Activated T-cell treated with anti-CD3 and anti-CD28 coated beads, Interleukin-2, amount 50 U/mL, for 1 hour (primary cell): ENCODE measurements at places on chromosomes 16 and 17.

GRCh38 chr16:74219706-74220105 is 76.9 kb upstream of the PSMD7 start:
- no peak for DNase-seq

GRCh38 chr16:1619976-1620375 is 7.8 kb downstream of the CRAMP1 start:
- DNase-seq = no peak

DNA sequence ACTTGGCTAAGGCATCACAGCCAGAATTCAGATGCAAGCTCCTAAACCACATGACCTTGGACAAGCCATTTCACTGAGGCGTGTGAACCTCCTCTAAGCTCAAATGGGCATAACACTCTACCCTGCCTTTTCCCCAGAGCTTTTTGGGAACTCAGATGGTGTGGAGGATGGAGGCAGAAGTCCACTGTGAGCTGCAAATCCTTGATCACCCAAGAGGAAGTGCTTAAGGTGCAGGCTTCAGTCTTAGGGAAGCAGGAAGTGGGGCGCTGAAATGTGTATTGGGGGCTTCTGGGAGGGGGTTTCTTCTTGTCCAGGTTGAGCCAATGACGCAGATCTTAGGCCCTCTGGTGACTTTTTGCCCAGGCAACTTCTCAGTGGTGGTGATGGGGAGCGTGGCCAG is 12.9 kb downstream of the CIITA start:
- no peak for DNase-seq

DNA sequence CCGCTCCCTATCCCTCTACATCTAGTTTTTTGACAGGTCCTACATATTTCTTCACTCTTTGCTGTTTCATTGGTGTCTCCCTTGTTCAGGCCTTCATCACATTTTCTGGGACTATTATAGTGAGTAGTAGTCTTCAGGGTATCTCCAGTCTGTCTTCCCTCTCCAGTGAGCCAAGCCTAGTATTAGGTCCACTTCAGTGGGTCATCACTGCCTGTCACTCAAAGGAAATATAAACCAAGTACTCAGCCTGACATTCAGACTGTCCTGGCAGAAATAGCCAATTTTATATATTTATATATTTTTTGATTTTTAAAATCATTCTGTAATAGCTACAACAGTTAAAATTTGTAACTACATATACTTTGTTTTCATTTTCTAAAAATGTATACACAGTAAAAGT is 137.8 kb downstream of the CYB561 start:
- DNase-seq = no peak

DNA sequence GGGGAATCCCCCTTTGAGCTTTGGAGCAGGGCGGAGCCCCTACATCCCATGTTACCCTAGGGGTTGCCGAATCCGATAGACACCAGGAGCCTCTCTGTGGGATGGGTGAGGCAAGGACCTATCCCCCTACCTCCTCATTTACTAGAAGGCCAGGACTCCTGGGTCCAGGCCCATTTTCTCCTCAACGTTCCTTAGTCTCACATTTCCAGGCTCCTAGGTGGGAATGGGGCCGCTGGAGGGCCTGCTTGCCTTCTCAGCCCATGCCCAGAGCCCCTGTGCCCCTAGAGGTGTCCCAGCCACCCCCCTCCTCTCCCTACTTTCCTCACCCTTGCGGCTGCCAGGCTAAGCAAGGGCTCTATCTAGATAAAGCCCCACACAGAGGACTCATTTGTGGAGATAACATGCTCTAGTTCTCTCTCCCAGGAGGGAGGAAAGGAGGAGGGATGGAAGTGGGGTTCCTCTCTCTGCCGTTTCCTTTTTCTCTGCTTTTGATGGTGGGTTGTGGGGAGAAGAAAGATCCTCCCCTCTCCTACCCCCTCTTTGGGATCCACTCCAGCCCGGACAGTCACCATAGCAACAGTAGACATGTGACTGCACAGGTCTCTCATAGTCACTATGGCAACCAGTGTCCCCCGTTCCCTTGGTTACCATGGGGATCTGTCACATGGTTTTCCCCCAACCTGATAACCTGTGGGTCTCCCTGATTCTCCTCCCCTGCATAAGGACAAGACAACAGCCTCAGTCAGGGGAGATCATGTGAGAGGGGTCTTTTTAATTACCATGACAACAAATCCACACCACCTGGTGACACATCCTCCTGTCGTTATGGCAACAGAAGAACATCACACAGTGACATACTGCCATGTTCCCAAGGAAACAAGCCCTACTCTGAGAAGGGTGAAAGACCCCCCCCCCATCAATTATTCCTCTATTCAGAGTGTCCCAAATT is 5.2 kb downstream of the CACNA1G start:
- no peak for DNase-seq

- no peak for DNase-seq
Measured at GRCh38 chr17:64289741-64290141, 26.7 kb upstream of the TEX2 start.

DNA sequence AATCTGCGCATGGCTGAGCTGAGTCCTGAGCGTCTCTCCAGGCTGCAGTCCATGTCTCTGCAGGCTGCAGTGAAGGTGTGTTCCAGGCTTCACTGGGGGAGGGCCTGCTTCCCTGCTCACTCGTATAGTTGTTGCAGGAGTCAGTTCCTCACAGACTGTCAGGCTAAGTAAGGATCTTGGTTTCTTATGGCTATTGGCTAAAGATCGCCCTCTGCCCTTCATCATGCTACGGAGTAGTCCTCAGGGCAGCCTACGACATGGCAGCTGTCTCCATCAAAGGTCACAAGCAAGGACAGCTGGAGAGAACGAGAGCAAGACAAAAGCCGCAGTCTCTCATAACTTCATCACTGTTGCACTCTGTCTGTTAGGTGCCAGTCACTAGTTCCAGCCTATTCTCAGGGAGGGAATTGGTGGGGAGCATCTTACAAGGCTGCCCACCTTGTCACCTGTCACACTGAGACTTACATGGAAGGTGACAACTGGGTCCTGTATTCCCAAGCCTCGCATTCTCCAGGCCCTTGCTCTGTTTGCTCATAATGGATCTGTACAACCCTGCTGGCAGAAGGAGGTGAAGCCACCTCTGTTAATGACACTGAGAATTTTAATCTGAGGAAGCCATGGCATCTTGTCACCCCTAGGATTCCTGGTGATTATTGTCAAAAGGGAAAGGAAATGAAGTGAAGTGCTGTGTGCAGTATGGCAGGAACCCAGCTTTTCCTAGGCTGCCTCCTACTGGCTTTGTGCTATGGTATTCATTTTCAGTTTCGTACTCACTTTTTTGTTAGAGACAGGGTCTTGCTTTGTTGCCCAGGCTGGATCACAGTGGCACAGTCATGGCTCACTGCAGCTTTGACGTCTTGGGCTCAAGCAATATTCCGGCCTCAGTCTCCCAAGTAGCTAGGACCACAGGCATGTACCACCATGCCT is 43.4 kb downstream of the MFSD11 start:
- DNase-seq = no peak

DNA sequence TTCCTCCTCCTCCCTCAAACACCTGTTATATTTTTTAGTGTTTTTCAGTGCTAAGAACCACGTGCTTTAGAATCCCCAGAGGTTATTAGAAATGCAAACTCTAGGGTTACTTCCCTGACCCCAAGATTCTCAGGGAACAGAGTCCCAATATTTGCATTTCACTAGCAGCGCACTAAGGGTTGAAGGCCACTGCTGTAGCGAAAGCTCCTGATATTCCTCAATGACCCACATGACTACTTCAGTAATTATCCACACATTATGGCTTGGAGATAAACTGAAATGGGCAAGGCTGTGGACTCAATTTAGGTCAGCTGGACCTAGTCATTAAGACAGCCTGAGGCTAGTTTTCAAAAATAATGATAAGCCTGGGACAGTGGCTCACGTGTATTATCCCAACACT is 78.5 kb upstream of the BCAR1 start:
- no peak for DNase-seq

DNA sequence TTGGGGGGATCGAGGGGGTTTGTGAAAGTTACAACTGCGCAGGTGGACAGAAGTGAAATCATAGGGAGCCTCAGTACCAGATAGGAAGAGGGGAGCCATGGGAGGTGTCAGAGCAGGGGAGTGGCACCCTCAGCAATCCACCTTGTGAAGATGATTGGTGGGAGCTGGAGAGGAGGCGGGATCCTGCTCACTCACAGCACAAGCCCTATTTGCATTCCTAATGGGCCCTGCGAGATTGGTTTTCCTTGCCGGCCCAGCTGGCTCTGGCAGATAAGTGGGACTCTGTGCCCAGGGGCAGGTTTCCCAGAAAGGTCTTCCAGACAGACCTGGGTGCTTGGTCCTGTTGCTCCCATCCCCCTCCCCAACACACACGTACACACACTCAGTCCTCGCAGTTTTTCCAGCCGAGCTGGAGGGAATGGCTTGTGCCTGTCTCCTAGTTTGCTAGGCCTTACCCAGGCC is 9.4 kb downstream of the WNT3 start:
- no peak for DNase-seq

- no peak for DNase-seq
Measured at GRCh38 chr16:85832570-85833218, 33.2 kb downstream of the COX4I1 start.

- no peak for DNase-seq
Measured at GRCh38 chr17:30352240-30352814, 18.5 kb upstream of the TMIGD1 start.
